ENCODE measurements at places on chromosomes 11 and 22. TPM values are rescaled to one million over a fixed set of nuclear protein-coding genes. Genes with fewer than 3 reads are reported as not detected.

- DNase-seq, result no peak
Observed at GRCh38 chr11:27513389-27513788, 6.8 kb upstream of the LIN7C start.

DNA sequence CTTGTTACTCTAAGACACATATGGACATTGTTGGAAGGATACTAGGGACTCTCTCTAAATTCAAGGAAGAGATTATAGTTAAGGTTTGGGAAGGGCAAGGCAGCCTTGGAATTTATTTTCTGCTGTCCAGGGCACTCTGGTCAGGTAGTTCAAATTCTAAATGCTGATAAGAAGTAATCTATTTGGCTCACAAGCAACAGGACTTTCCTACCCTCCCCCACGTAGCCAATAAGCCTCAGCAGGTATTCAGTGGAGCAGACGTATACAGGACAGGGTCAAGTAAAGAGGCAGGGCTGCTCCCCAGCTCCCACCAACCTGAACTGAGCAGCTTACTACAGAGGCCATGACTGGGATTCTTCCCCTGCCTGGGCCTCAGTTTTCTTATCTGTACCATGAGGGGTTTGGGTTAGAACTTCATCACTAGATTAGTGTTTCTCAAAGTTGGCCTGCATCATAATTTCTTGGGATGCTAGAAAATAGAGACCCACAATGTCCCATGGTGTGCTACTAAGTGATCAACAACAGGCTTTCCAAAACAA lies 6.1 kb upstream of the INSC start:
- no peak for DNase-seq

- no peak for DNase-seq
Observed at GRCh38 chr11:120122924-120123683, 14.8 kb downstream of the TRIM29 start.

GRCh38 chr22:22193923-22194322 lies 50.7 kb upstream of the VPREB1 start:
- DNase-seq, result no peak

GRCh38 chr11:8987446-8987845 lies 16.4 kb downstream of the NRIP3 start:
- no peak for DNase-seq

DNA sequence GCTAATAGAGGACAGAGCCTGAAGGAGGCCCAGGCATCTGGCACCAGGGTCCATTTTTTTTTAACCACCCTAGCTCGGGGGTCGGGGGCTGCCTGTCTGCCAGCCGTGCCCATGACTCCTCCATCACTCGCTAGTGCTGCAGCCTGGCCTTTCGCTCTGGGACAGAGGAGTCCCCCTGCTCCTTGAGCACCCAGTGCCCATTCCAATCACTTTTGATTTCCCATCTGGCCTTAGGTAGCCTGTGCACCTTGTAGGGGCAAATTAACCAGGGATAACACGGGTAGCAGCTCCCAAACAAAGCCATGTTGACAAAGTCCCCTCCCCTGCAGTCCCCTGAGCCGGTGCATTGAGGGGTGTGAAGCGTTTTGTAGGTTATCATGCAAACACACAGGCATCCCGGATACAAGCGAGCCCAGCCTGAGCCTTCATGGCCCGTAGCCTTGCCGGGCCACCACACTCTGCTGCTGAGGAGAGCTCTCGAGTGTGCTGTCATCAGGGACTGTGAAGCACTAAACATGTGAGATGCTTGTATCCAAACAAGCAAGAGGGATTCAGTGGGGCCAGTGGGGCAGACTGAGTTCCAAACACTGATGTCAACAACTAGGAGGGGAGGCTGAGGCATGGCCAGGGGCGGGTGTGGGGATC lies 208.7 kb downstream of the DSCAML1 start:
- DNase-seq, result no peak

DNA sequence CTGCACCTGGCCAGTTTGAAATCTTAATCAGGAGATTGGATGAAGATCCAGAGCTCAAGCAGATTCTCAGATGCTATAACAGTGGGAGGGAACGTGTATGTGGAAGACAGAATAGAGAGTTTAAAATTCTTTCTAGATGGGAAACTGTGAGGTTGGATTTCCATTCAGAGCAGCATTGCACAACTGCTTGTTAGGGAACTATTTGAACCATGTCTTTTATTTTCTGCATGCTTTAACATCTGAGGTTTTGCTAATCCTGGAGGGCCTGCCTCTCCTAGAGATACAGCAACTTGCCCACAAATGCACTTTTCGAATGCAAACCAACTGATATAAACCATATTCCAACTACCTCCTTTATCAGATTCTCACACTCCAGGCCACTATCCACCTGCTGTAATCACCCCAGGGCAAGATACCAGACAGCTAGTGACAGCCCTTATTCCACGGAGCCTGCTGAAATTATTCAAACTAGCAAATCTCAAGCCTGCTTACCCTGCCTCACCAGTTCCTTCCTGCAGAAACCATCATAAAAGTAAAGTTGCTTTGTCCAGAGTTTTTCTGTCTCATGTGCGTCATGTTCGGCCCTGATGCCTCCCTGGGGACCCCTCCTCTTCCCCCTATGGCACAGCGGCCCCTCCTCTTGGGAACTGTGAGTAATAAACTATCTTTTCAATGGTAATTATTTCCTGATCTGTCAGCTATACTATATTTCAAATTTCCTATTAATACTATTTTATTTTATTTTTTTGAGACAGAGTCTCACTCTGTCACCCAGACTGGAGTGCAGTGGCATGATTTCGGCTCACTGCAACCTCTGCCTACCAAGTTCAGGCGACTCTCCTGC lies 18.4 kb upstream of the SEC14L4 start:
- no peak for DNase-seq

DNA sequence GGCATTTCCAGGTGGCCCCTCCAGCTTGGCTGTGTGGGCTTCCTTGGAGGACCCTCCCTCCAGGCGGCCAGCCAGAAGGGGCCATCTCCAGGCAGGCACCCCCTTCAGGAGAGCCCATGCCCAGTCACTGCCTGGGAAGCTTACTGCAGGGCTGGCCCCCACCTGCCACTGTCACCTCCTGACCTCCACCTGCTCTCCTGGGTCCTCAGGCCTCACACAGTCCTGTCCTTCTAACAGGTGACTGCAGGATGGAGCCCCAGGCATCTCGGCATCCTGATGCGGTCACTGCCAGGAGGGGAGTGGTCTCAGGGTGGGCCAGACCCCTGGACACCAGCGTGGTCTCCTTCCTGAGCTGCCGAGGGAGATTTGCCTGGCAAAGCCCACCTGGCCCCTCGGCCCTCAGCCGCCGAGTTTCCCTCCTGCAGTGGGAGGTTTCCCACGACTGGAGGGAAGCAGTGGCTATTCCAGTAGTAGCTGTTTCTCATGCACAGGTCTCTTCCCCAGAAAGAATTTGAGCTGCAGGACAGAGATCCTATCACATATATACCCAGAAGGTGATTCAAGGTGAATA lies 13.0 kb downstream of the TBX1 start:
- DNase-seq, result no peak

DNA sequence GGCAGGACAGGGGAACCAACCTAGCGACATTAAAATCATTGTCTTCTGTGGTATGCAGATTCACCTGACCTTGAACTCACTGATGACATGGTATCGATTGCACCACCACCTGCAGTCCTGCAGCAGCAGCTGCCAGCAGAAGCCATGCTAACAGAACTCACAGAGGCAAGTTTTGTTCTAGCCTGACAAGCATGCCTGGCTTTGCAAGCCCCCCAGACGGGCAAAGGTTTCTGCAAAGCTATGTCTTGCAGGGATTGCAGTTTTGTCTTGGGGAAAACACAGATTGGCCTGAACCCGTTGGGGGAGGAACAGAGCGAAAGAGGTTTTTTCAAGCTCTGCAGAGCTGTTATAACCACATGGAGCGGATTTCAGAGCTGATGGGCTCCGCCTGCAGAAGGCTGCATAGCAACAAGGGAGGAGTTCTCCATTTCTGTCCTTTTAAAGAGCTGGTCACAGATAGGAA lies 221.0 kb downstream of the HIPK3 start:
- DNase-seq, result no peak

GRCh38 chr11:76863196-76863777 lies 2.6 kb downstream of the ACER3 start:
- DNase-seq, result no peak

NAALAD2 gene
- total RNA-seq, result 0.21 TPM

MS4A15 gene
- total RNA-seq, result not detected

CDKN1C gene
- 16.9 TPM for total RNA-seq

KCTD14 gene
- 0.20 TPM for total RNA-seq

RPS3 gene
- 863 TPM for total RNA-seq

YPEL4 gene
- total RNA-seq, result 0.17 TPM

LRRN4CL gene
- total RNA-seq, result 2.0 TPM

MYRF gene
- 0.44 TPM for total RNA-seq

MYEOV gene
- total RNA-seq, result not detected

Measured in heart right ventricle (tissue), 16 donors.